CD8-positive, alpha-beta memory T cell (primary cell): ENCODE measurements at places on chromosomes 2 and 18. TPM values are rescaled to one million over a fixed set of nuclear protein-coding genes. Genes with fewer than 3 reads are reported as not detected.

The TUBA3E gene
- total RNA-seq = not detected

DNA sequence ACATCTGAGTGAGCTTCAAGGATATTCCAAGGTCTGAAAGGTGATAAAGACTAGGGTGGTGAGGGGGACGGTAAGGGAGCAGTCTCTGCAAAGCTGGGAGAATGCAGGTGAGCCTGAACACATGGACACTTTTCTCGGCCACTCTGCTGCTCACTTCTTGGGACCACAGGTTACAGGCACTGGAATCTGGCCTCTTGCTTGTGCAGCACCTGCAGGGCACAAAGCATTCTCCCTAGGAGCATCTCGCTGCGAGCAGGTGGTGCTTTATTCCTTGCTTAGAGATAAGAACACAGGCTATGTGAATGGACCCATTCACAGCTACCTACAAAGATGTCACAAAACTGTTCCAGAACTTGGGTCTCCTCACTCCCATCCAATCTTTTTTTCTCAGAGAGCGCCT, 153.2 kb downstream of the DDX1 start:
- no peak for DNase-seq

The EVA1A gene
- total RNA-seq = not detected

DNA sequence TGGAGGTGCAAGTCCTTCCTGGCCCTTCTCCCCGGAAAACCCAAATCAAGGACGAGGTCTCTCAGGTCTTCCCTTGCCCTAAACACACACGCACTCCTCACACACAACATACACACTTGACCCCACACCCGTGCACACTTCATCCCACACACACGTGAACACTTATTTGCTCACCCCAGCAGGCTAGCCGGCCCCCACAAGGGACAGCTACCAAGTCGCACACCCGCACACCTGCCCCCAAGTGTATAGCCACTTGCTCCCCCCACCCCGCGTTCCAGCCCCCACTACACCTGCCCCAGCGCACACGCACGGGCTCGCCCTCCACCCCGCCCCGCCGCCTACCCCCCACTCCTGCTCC, 359 bp downstream of the TGFBRAP1 start:
- DNase-seq = no peak

The BMP10 gene
- total RNA-seq = not detected

The AGXT gene
- total RNA-seq = not detected

The FHOD3 gene
- not detected for total RNA-seq

DNA sequence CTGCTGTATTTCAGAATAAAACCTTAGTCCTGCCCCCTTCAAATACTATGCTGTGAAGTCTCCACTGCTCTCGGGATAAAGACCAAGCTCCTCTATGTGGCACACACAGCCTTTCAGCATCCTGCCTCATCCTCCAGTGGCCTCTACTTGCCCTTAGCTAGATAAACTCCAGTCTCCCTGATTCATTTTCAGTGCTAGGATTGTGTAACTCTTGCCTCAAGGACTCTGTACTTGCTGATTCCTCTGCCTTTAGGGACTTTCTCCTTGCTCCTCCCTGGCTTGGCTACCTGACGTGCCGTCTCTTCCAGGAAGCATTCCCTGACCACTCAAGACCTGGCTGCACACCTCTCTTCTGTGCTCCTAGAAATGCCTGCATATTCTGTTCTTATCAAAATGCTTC, 416.7 kb downstream of the MTX2 start:
- no peak for DNase-seq

DNA sequence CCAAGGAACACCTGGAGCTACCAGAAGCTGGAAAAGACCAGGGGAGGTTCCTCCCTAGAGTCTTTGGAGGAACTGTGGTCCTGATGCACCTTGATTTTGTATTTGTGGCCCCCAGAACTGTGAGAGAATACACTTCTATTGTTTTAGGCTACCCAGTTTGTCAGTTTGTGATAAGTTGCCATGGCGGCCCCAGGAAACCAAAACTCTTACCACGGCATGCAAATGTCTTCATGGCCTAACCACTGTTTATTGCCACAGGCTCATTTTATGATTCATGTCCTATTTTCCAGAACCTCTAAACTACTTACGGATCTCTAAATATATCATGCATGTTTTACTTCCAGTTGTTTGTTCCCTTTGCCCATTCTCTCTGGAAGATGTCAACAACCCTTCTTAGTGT, 1250.7 kb upstream of the FAM98A start:
- DNase-seq = no peak

DNA sequence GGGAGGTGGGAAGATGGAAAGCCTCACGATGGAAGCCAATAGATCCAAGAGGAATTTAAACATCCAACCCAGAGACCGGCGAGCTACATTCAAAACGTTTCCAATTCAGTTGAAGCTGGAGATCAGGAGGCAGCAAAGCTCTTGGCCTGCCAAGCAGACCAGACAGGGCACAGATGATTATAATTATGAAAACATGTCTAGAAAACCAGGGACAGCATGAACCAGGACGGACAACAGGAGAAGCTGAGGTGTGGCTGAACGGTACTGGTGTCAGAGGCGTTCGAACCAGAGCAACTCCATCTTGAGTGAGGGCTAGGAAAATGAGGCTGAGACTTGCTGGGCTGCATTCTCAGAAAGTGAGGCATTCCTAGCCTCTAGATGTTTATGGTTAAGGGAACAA, 102.2 kb upstream of the CCDC150 start:
- DNase-seq = no peak

GRCh38 chr2:11068079-11068741, 87.1 kb upstream of the SLC66A3 start:
- DNase-seq = no peak

DNA sequence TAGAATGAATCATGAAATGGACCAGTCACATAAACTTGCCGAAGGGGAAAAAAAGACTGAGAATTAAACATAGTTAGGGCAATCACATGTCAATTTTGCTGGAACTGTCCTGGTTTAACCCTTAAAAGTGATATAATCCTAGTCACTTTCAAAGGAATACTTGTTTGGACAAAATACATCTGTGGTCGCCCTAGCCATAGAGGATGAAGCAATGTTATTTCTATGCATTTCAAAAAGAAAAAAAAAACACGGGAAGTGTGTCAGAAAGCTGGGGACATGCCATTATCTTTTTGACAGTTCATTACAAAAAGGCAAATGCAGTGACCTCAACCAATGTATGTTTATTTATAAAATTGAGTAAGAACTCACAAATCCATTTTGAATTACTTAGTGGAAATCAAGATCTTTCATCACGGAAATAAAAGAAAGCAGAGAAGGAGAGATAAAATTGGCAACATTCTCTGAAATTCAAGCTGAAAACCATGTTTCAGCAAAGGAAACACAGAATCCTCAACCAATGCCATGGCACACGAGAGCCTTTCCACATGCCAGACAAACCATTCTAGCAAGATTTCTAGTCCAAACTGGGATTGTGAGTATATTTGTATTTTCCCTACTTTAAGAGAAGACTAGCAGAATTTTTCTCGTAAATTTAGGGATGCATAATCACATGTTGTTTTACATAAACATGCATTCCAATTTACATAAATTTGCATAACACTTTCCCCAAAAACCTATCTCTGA, 854.3 kb upstream of the ACVR2A start:
- DNase-seq = no peak
